ENCODE measurements at places on chromosomes 6 and 20. TPM values are rescaled to one million over a fixed set of nuclear protein-coding genes. Genes with fewer than 3 reads are reported as not detected.

The XKR7 gene
- total RNA-seq: not detected

The RBL1 gene
- total RNA-seq: 10.8 TPM

The SRC gene
- total RNA-seq: 20.3 TPM

The OPRM1 gene
- not detected for total RNA-seq

The CALHM5 gene
- total RNA-seq: 7.7 TPM

The KCNG1 gene
- 3.0 TPM for total RNA-seq

The DEFB128 gene
- total RNA-seq: not detected

- no peak for DNase-seq
These were observed 123.1 kb downstream of the ARID1B start for GRCh38 chr6:156900292-156900691.

DNA sequence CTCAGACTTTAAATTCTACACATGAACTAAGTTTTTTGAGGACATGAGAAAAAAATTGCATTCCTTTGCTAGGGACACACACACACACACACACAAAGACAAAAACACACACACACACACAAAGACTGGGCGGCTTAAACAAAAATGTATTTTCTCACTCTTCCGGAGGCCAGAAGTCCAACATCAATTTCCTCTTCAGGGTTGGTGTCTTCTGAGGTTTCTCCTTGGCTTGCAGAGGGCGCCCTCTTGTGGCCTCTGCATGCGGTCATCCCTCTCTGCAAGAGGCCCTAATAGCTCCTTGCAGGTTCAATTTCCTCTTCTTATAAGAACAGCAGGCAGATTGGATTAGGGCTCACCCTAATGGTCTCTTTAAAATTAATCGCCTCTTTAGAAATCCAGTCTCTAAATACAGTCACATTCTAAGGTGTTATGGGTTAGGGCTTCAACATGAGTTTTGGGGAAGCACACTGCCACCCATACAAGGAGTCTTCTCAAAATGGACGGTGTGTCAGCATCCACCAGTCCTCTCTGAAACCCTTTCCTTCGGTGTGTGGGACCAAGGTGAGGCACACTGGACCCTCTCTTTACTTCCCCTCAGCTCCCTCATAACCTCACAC is 61.4 kb downstream of the GPR6 start:
- peak; percentile 87 for DNase-seq

DNA sequence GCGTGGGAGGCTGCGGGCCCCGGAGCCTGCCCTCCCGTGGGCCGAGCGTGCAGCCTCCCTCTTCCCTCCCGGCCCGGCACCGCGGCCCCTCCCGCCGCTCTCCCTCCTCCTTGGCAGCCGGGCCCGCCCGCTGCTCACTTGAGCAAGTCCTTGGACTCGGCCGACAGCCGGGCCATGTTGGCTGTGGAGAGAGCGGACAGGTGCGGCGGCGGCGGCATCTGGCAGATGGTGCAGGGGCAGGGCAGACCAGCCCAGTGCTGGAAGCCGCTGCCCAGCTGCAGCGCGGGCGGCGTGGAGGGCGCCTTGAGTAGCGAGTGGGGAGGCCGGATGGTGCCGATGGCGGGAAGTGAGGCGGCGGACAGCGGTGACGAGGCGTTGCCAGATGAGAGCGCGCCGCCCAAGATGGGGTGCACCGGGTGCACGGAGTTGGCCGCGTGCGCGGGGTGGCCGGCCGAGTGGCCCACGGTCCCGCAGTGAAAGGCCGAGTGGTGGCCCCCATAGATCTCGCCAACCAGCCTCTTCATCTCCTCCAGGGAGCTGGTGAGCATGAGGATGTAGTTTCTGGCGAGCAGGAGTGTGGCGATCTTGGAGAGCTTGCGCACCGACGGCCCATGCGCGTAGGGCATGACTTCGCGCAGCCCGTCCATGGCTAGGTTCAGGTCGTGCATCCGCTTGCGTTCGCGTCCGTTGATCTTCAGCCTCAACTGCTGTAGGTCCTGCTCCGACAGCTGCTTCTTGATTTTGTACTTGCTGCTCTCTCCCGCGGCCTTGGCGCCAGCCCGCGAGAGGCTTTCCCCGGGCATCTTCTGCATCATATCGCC is 766 bp downstream of the OLIG3 start:
- DNase-seq: no peak

GRCh38 chr20:61185181-61185580 is 66.9 kb upstream of the CDH4 start:
- no peak for DNase-seq

- no peak for DNase-seq
These were observed 49.1 kb upstream of the UBR2 start for GRCh38 chr6:42514745-42515144.

GRCh38 chr20:62832212-62832922 is 15.5 kb downstream of the COL9A3 start:
- DNase-seq: peak; percentile 30

GRCh38 chr6:168124158-168124557 is 45.1 kb upstream of the FRMD1 start:
- DNase-seq: no peak

- DNase-seq: no peak
These were observed 48.3 kb downstream of the FAM217A start for GRCh38 chr6:4030669-4031068.

GRCh38 chr6:51019806-51020205 is 201.1 kb downstream of the TFAP2B start:
- no peak for DNase-seq

- peak; percentile 13 for DNase-seq
These were observed 80.8 kb upstream of the FUCA2 start for GRCh38 chr6:143592335-143592734.

Data from fibroblast of villous mesenchyme (primary cell).